ENCODE measurements at places on chromosomes 5 and 9.

- no peak for DNase-seq
These were observed 566.5 kb upstream of the ZNF462 start for GRCh38 chr9:106296426-106296825.

- no peak for DNase-seq
These were observed 610.5 kb downstream of the ACTL7B start for GRCh38 chr9:108245331-108245730.

GRCh38 chr9:133452562-133452961 lies 7.2 kb upstream of the CACFD1 start:
- DNase-seq, result no peak

GRCh38 chr9:138053321-138053868 lies 175.8 kb downstream of the CACNA1B start:
- DNase-seq, result peak; percentile 21

- no peak for DNase-seq
These were observed 142.8 kb downstream of the DCP2 start for GRCh38 chr5:113119246-113119924.

- DNase-seq, result no peak
These were observed 59.7 kb downstream of the RXRA start for GRCh38 chr9:134385915-134386314.

- DNase-seq, result no peak
These were observed 231.5 kb downstream of the MPDZ start for GRCh38 chr9:13047827-13048587.

All from hematopoietic multipotent progenitor cell treated with erythropoietin and hydrocortisone succinate and interleukin-3 and kit ligand, for 6 days (in vitro differentiated cells).